ENCODE measurements at places on chromosomes 4 and X. TPM values are rescaled to one million over a fixed set of nuclear protein-coding genes. Genes with fewer than 3 reads are reported as not detected.
A peak's percentile ranks its signal among the peaks of the same experiment; 100 is the strongest.

- no peak for DNase-seq
These were observed 14.8 kb downstream of the IL13RA1 start for GRCh38 chrX:118742176-118742575.

- no peak for DNase-seq
These were observed 494.9 kb downstream of the IDS start for GRCh38 chrX:149010013-149010852.

GRCh38 chr4:186728631-186729271, 5.1 kb upstream of the FAT1 start:
- peak; percentile 77 for DNase-seq

DNA sequence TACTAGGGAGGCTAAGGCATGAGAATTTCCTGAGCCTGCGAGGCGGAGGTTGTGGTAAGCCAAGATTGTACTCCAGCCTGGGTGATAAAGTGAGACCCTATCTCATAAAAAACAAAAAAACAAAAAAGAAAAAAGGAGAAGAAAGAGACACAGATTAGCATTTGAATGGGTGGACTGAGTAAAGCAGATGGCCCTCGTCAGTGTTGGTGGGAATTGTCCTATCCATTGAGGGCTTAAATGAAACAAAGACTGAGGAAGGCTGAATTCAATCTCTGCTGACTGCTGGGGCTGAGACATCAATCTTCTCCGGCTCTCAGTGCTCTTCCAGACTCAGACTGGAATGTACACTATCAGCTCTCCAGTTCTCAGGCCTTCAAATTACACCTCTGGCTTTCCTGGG, 136.8 kb downstream of the SLC7A11 start:
- no peak for DNase-seq

- peak; percentile 93 for DNase-seq
These were observed 37.8 kb downstream of the TBC1D9 start for GRCh38 chr4:140718241-140718952.

GRCh38 chrX:100479329-100479728, 69.3 kb upstream of the PCDH19 start:
- DNase-seq = no peak

- DNase-seq = peak; percentile 97
These were observed 86.6 kb downstream of the ZNF330 start for GRCh38 chr4:141307241-141307689.

DNA sequence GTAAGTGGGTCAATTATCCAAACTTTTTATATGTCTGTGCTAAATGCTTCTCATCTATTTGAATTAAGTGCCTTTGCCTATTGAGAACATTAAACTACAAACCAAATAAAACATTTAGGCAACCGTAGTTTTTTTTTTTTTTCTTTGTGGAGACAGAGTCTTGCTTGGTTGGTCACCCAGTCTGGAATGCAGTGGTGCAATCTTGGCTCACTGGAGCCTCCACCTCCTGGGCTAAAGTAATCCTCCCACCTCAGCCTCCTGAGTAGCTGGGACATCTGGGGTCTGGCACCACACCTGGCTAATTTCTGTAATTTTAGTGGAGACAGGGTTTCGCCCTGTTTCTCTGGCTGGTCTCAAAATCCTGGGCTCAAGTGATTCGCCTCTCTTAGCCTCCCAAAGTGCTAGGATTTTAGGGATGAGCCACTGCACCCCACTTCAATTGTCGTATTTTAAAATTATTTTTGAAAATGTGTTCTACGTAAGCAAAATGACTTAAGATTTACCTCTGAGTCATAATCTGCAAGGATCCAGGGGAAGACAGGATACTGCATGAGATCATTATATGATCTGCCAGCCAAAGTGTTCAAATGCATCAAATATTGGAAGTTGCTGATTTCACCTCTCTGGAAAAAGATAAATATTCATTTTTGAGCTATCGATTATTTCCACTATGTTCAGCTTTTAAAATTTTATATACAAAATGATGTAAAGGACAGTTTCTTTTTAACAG, 125.6 kb downstream of the CDS1 start:
- DNase-seq = peak; percentile 19

DNA sequence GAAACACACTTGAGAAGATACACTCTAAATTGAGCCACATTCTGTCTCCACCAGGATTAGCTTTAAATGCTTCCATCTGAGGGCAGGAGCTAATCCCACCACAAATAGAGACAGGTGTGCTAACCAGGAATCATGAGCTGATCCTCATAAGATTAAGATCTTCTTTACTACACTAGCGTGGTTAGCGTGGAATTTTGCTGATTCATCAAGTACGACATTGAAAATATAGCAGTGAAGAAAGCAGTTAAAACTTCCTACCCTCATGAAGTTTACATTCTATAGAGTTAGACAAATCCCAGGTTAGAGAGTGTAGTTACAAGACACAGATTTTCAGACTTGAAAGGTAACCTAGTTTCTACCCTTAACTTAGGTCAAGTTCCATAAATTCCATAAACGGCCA, 5.3 kb upstream of the APELA start:
- no peak for DNase-seq

DNA sequence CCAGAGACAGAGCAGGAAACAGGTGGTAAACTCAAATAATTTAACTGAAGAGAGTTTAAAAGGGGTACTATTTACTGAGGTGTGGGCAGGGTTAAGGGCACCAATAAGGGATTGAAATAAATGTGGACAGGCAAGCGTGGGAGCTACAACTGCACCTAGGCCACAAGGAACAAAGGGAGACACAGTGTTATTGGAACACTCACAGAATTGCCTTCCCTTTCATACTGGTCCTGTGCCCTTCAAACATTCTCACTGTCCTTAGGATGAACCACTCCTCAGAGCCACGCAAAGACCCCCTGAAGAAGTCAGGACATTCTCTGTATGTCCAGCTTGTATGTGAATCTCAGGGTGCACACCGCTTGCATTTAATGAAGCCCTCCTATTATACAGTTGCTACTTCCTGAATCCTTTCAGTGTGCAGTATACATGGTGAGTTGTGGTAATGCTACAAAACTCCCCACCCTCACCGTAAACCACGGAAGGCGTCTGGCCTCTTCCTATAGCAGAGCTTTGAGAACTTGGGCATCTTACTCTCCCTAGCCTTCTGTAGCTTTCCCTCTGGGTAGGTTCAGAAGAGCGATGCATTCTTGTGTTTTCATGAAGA, 9.6 kb upstream of the MRPL1 start:
- DNase-seq = no peak

The POU3F4 gene
- not detected for total RNA-seq

The PNPLA4 gene
- 36.1 TPM for total RNA-seq

The OTUD6A gene
- not detected for total RNA-seq
